ENCODE measurements at places on chromosomes 5 and 9.

DNA sequence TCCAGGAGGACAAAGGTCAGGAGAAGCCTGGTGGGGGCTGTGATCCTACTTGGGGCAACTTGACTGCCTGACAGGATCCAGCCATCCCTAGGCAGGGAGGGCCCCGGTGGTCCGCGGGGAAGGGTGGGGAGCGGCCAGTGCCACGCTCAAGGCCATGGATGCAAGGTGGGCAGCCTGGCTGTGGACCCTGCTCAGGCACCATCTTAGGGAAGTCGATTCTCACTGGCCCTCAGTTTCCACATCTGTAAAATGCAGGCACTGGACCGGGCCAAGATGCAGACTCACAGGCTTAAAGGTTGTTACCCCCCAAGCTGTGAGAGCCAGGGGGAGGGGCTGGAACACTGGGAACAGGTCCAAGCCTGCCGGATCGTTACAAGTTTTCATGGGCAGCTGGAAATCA lies 8.7 kb upstream of the DOLPP1 start:
- DNase-seq: no peak

DNA sequence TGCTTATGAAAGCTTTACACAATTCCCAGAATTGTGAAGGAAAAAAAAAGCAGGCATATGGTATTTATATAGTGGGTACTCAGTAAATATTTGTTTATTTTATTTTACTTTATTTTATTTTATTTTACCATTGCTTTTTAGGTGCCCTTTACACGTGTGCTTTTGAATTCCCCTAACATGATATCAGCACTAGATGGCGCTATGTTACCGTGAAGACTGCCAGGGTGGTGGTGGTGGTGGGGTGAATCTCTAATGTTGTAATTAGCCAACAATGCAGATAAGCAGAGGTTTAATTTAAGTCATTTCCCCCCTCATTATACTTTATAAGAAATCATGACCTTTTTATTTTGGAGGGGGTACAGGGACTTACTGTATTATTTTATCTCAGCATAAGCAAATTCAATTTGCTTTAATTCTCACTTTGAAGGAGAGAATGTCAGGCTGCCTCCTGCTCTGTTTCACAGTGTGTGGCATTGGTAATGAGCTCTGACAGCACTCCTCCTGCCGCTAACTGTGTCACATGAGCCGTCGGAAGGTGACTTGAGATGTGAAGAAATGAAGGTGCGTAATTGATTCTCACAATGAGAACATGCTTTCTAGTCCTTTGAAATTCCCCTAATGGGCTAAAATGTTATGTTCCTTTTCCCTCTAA lies 165.6 kb downstream of the YTHDC2 start:
- peak; percentile 50 for DNase-seq

DNA sequence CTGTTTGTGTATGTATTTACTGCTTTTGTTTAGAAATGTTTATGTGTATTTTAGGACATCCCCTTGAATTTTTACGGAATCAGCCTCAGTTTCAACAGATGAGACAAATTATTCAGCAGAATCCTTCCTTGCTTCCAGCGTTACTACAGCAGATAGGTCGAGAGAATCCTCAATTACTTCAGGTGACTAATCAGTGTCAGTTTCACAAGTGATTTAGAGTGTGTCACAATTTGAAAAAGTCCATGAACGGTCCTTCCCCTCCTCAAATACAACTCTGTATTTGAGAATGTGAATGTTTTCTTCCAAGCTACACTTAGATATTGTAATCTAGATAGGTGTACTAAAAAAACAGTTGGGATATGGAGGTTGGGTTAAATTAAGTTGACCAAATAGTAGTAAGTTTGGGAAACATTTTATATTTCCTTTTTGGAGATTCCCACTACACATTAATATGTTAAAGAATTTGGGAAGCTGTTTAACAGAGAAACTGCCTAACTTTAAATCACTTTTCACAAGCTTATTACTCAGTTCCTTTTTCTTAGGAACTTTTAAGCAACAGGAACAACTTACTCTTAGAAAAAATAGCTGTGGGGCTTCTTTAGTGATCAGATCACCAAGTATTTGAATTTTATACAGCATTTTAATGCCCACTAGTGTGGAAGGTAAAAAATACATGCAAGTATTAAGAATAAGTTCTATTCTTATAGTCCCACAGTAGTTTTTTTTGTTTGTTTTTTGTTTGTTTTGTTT lies 40.9 kb downstream of the RAD23B start:
- DNase-seq: no peak

DNA sequence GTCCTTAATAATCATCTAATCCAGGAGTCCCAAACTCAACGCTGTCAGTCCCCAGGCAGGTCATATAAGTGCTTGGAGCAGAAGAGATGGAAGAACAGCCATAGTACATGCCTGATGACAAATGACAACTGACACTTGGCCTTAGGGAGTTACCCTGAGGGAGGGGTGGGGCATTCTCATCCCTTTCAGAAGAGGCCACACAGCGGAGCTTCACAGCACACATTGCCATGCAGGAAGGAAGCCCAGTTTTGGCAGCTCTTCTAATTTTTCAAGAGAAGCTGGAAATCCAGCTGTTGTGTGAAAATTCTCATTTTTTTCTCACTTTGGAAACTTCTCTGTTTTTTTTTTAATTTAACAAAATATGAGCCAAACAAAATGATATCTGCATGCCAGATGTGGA lies 89.0 kb downstream of the ASTN2 start:
- no peak for DNase-seq

DNA sequence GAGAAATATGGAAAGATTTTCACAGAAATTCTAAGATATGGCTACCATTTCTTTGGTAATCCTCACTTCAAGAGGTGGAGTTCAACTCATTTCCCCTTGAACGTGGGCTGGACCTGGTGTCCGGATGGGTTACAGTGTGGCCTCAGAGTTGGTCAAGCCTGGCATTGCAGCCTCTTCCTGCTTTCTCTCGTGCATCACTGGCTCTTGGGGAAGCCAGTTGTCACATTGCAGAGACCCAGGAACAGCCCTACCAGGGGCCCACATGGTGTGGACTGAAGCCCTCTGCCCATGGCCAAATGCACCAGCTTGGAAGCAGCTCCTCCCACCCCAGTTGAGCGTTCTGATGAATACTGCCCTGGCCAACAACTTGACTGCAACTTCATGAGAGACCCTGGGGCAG lies 47.7 kb upstream of the FCN1 start:
- DNase-seq: no peak

- no peak for DNase-seq
Observed at GRCh38 chr5:170426149-170426767, 37.1 kb upstream of the KCNMB1 start.

GRCh38 chr9:33748633-33749304 lies 46.6 kb upstream of the PRSS3 start:
- no peak for DNase-seq

DNA sequence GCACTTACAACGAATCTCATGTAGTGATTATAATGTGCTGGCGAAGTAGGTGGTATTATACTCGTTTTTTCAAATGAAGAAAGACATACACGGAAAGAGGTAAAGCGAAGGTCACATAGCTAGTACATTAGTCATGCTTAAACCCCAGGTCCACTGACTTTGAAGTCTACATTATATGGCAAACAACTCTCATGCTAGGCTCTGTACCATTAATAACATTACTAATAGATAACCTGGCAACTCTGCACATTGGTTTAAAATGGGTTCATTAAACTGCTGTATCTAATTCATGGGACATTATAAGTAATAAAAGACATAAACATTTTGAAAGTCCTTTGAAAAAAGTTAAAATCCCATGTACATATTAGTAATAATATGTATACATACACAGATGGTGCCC lies 21.2 kb downstream of the FYB1 start:
- DNase-seq: peak; percentile 29

DNA sequence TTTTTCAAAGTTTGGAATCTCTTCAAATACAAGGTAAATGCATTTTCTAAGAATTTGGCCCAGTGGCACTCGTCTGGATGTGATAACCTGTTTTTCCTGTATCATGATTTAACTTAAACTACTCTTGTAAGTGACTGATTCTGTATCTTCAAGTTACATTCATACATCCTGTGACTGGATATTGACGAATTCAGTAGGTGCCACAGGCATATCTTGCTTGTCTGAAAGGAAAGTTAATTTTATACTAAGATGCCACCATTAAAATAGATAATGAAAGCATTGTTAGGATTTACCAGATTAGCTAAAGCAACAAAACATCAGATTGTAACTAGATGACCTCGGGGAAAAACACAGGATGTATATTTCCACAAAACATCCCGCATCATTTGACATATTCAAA lies 175.3 kb upstream of the ZNF608 start:
- no peak for DNase-seq

All from HCT116 (cell line).